ENCODE measurements at places on chromosomes 3 and 15. TPM values are rescaled to one million over a fixed set of nuclear protein-coding genes. Genes with fewer than 3 reads are reported as not detected.

DNA sequence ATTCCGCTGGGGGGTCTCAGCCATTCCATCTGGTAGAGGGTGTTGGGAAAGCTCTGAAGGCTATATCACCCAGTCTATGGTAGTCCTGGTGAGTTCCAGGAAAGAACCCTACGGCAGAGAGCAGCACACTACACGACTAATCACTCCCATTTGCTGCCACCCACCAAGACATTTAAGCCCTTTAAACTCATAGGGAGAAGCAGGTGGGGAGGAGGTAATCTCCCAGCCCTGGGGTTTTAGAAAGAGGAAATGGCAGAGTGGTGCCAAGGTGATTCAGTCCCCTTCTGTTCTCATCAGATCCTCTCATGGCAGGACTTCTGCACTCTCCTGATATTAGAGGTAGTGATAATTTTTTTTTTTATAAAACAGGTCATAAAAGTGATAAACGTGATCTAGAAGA lies 10.6 kb upstream of the VWA5B2 start:
- H3K4me3 ChIP-seq: no peak overlapping the region
- H3K36me3 ChIP-seq: no peaks in the 10 kb centered on the region
- no peak overlapping the region for H3K27ac ChIP-seq
- H3K27me3 ChIP-seq: peaks cover 10% of the 10 kb centered on the region

The LRRIQ4 gene
- 0.31 TPM for total RNA-seq

The RASGRP1 gene
- total RNA-seq: 1.5 TPM

- no peak for DNase-seq
- no peaks in the 10 kb centered on the region for H3K4me1 ChIP-seq
- H3K27me3 ChIP-seq: peaks cover 3% of the 10 kb centered on the region
- H3K27ac ChIP-seq: no peak overlapping the region
These were observed 4.6 kb upstream of the CIDEC start for GRCh38 chr3:9884555-9885165.

DNA sequence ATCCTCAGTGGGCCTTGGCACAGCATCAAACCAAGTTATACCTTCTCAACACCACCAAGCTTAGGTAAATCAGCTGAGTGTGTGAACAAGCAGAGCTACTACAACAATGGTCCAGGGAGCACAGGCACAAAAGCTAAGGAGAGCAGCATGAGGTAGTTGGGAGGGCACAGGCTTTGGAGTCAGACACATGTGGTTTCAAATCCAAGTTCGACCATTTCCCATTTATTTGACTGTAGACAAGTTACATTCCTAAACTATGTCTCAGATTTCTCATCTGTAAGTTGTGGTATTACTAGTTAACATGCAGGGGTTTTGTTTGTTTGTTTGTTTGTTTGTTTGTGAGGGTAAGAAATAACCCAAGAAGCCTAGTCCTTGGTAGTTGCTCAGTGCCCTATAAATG lies 46.9 kb downstream of the MLH1 start:
- DNase-seq: no peak
- peaks cover 31% of the 10 kb centered on the region for H3K36me3 ChIP-seq
- no peaks in the 10 kb centered on the region for H3K27me3 ChIP-seq
- H3K4me3 ChIP-seq: no peak overlapping the region
- no peaks in the 10 kb centered on the region for H3K4me1 ChIP-seq
- H3K27ac ChIP-seq: peak overlapping the region; percentile 15

DNA sequence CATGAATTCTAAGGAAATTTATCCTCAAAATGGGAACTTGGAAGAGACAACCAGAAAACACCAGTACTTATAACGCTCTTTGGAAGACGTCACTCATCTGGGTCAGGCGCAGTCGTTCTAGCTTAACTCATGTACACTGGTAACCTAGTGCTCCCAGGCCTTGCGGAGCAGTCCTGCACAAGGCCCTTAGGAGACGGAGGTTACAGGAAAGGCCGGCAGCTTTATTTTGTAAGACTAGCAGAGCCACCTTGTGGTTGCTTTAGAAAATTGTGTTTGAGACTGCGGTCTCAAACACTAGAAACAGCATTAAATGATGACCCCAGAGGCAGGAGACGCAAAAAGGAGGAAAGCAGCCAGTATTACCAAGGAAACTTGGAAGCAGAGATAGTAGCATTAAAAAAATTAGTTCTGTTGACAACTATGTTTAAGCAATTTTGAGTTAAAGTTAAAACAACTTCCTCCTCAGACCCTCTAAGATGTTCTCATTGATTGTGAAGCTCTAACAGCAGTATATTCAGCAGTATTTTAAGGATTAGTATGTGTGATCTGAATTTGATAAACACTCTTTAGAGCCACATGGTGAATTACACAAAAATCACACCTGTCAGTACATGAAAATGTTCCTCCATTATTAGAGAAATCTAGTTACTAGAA lies 141.9 kb upstream of the C2CD4B start:
- no peak overlapping the region for H3K4me3 ChIP-seq
- peaks cover 4% of the 10 kb centered on the region for H3K4me1 ChIP-seq

The ATP13A5 gene
- 0.29 TPM for total RNA-seq

GRCh38 chr3:7695049-7695448 lies 806.6 kb upstream of the LMCD1 start:
- H3K27me3 ChIP-seq: no peaks in the 10 kb centered on the region
- H3K36me3 ChIP-seq: no peaks in the 10 kb centered on the region
- DNase-seq: no peak
- peaks cover 6% of the 10 kb centered on the region for H3K4me1 ChIP-seq
- no peak overlapping the region for H3K27ac ChIP-seq

The CYP8B1 gene
- not detected for total RNA-seq

The SH3GL3 gene
- total RNA-seq: 1.2 TPM

The PDZRN3 gene
- total RNA-seq: 31.0 TPM

The ADAMTS17 gene
- 4.7 TPM for total RNA-seq

GRCh38 chr15:77201665-77202064 lies 130.8 kb upstream of the TSPAN3 start:
- no peak overlapping the region for H3K4me3 ChIP-seq
- H3K27me3 ChIP-seq: no peaks in the 10 kb centered on the region
- no peak overlapping the region for H3K27ac ChIP-seq
- no peak for DNase-seq
- no peaks in the 10 kb centered on the region for H3K4me1 ChIP-seq

GRCh38 chr3:125163739-125164601 lies 48.6 kb downstream of the SLC12A8 start:
- no peaks in the 10 kb centered on the region for H3K27me3 ChIP-seq
- H3K4me1 ChIP-seq: peaks cover 6% of the 10 kb centered on the region
- DNase-seq: no peak
- no peaks in the 10 kb centered on the region for H3K36me3 ChIP-seq

DNA sequence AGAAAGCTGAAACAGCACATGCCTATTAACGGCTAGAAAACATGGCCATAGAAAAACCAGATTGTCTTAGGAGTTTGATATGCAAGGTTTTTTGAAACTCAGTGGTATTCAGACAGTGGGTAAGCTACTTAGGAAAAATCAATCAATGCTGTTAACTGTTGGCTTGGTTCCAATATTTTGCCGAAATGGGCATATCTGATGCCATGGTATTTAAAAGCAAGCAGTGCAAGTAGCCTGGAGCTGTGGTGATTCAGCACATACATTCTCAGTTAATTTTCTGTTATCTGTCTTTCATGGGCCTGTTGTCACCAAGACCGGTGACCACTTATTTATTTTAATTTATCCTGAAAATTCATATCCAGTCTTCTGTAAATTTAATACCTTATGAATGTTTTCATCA lies 17.3 kb upstream of the SUCNR1 start:
- DNase-seq: no peak
- no peaks in the 10 kb centered on the region for H3K27me3 ChIP-seq
- H3K27ac ChIP-seq: no peak overlapping the region
- no peaks in the 10 kb centered on the region for H3K36me3 ChIP-seq
- H3K4me3 ChIP-seq: no peak overlapping the region
- peaks cover 24% of the 10 kb centered on the region for H3K4me1 ChIP-seq

All from progenitor cell of endocrine pancreas (in vitro differentiated cells).